ENCODE measurements at places on chromosomes 7 and 10. TPM values are rescaled to one million over a fixed set of nuclear protein-coding genes. Genes with fewer than 3 reads are reported as not detected.

DNA sequence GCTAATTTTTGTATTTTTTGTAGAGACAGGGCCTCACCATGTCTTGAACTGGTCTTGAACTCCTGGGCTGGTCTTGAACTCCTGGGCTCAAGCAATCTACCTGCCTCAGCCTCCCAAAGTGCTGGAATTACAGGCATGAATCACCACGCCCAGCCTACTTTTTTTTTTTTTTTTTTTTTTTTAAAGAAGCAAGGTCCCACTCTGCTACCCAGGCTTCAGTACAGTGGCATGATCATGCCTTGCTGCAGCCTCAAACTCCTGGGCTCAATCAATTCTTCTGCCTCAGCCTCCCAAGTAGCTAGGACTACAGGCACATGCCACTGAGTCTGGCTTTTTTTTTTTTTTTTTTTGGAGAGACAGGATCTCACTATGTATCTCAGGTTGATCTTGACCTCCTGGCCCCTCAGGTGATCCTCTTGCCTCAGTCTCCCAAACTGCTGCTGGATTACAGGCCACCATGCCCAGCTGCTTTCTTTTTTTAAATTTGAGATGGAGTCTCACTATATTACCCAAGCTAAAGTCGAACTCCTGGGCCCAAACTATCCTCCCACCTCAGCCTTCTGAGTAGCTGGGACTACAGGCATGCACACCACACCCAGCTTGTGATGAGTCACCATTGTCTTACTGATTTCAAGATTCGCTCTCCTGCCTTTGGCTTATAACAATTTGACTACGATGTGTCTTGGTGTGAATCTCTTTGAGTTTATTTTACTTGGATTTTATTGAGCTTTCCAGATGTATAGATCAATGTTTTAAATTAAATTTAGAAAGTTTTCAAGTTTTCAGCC is 9.0 kb downstream of the RPEL1 start:
- no peak for DNase-seq

DNA sequence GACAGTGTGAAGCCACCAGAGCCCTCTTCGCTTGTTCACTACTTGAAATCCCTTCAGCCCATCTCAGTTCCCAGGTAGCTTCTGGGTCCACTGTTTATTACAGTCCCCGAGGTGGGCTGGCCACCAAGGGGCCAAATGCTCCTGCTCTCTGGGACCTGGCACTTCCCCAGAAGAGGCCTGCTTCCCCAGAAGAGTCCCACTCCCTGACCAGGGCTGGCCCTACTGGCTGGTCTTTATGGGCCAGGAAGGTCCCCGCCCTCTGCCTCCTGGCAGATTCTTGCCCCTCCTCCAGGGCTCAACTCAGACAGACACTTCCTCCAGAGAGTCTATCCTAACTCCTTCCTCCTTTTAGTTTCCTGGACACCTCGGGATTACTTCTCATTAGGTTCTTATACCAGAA is 70.7 kb upstream of the LRRC18 start:
- no peak for DNase-seq

DNA sequence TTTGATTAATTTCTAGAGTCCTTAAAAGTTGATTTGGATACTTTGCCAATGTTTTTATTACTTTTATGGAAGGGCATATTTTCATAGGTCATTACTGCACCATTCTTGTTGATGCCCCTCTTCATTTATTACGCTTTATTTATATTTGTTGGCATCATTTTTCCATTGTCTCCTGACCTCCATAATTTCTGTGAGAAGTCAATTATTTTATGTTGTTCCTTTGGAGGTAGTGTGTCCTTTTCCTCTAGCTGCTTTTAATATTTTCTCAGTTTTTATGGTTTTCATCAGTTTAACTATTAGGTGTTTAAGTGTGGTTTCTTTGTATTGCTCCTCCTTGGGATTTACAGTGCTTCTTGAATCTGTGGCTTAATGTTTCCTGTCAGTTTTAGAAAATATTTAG is 134.9 kb downstream of the SAMD9 start:
- no peak for DNase-seq

DNA sequence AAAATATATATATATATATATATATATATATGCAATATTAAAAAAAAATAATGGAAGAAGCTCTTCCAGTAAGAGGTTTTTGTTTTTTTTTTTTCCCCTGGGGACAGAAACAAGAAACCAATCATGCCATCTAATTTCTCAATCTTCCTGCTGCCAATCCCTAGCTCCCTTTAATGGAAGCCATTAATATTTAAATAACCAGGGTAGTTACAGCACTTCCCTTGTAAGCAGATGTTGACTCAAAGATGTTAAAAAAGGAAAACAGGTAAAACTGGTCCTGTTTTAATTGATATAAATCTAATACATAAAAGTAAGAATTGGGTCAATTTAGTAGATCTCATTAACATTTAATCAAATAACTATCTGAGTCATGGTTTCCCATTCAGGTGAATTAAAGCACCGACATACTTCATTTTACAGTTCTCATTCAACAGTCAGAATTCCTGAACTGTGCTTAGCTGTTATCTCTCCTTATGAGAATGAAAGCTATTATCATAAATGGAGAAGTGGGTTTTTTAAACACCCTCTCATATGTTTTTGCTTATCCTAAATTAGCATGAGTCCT is 22.6 kb downstream of the CPVL start:
- no peak for DNase-seq

DNA sequence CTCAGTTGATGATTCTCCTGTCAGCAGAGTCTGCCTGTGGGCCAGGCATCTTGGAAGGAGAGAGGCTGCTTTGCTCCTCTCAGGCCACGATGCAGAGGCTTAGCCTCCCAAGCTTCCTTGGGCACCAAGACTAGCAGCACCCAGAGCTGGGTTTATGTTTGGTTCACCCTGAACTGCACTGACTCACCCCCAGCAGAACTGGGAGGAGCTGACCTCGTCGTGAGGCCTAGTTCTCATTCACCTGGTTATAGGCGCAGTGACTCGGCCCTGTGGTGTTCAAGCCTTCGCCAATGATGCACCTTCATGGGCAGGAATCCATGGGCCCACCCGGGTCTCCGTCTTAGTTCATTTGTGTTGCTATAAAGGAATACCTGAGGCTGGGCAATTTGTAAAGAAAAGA is 122.0 kb upstream of the ZNF438 start:
- DNase-seq: no peak

GRCh38 chr10:133237588-133238465 is at the start of gene VENTX:
TSS of gene VENTX (plus strand) at chr10:133237855. CDS start at chr10:133237915, 60 bp downstream.
- no peak for DNase-seq

DNA sequence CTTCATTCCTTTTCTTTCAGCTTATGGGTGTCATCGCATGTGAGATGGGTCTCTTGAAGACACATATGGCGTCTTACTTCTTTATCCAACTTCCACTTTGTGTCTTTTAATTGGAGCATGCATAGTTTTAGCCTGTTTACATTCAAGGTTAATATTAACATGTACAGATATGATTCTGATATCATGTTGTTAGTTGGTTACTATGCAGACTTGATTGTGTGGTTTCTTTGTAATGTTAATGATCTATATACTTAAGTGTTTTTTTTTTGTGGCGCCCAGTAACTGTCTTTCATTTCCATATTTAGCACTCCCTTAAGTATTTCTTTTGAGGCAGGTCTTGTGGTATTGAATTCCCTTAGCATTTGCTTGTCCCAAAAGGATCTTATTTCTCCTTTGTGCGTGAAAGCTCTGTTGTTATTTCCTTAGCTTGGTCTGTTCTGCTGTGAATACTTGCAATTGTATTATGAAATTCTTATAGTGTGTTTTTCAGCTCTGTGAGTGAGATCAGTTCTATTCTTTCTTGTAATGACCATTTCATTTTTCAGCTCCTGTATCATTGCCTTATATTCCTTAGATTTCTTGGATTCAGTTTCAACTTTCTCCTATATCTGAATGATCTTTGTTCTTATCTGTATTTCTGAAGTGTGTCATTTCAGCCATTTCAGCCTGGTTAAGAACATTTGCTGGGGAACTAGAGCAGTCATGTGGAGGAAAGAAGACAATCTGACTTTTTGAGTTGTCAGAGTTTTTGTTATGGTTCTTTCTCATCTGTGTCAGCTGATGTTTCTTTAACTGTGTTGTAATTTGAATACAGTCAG is 88.4 kb downstream of the ABCA13 start:
- DNase-seq: no peak

DNA sequence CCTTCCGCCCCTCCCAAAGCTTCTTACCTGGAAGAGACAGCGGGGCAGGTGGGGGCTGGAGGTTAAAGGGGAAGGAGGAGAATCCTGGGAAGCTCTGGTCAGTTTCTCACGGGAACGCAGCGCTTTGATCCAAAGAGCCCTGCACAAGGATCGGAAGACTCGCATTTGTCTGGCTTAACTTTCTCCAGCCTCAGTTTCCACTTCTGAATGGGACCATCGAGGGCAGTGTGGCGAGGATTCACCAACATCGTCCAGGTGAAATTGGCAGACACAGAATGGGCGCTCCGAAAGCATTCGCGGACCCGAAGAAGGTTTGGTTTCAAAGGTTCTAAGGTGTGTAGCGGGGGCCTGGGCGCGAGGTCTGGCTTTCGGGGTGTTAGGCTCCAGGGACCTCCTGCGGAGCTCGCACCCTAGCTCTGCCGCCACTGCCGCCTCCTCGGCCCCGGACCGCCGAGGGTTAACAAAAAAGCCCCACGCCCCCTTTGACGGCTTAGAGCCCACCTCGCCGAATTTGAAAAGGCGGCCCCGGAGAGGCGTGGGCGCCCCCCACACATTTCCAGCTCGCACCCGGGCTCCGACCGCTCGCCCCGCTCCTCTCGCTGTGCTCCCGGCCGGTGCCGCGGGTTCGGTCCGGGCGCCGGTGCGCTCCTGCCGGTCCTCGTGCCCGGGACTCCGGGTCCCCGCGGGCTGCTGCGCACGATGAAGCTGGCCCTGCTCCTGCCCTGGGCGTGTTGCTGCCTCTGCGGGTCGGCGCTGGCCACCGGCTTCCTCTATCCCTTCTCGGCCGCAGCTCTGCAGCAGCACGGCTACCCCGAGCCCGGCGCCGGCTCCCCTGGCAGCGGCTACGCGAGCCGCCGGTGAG is at the start of gene COL26A1:
TSS of gene COL26A1 (plus strand) at position 542 of the 862 bp plus-strand sequence. CDS start at position 700, 158 bp downstream.
- peak; percentile 25 for DNase-seq

- no peak for DNase-seq
Observed at GRCh38 chr7:120981888-120982615, 6.5 kb upstream of the CPED1 start.

DNA sequence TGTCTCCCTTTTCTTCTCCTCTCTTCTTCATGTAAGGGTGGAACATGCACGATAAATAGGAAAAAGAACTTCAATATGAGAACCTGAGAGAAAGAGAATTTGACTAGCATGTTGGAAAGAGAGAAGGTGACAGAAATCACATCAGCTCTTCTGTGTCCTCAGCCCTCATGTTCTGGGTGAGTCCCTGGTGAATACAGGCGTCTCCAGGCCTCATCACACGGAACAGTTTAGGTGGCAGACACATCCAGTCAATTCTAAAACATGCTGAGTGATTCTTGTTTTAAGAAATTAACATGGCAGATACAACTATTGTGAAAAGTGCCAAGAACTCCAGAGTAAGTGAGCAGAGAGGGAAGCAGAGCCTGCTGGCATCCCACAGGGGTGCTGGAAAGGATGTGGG is 96.1 kb downstream of the FAM107B start:
- no peak for DNase-seq

- no peak for DNase-seq
Observed at GRCh38 chr7:105122619-105123018, 108.6 kb downstream of the KMT2E start.

- DNase-seq: no peak
Observed at GRCh38 chr10:44968500-44969400, 9.1 kb downstream of the RASSF4 start.

- no peak for DNase-seq
Observed at GRCh38 chr7:64300641-64301405, 12.9 kb upstream of the ZNF736 start.

- DNase-seq: peak; percentile 84
Observed at GRCh38 chr10:114577133-114577532, 80.9 kb downstream of the ABLIM1 start.

DNA sequence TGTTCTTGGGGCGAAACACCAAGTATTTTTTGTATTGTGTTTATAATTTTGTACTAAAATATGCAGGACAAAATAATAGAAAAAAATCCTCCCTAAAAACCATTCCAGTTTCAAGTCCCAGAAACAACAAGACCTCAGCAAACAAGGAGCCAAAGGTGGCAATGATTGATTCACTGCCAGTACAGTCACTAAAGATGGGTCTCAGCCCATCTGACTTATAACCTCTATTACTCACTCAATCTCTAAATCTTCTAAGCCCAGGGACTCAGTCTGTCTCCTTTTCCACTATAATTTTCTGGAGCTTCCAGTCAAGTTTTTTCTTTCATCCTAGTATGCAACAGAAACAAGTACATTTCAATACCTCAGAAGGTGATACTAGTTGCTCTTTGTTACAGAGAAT is 33.3 kb downstream of the SNX13 start:
- DNase-seq: no peak

DNA sequence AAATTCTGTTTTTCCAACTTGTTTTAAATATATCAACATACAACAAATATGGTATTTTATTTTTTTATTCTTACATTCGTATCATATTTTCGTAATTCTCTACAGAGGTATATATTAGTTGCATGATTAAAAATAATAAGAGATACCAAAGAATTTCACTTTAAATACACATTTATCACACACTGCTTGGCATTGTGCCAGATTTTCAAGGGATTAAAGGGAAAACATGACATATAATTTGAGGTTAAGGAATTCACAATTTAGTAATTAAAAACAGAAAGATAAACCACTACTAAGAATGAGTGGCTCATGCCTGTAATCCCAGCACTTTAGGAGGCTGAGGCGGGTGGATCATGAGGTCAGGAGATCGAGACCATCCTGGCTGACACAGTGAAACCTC is 484.7 kb upstream of the SORCS1 start:
- DNase-seq: no peak

- peak; percentile 68 for DNase-seq
Observed at GRCh38 chr7:22717760-22718159, 9.2 kb upstream of the IL6 start.

The FXYD4 gene
- total RNA-seq: not detected

The LIPJ gene
- not detected for total RNA-seq

The FMC1 gene
- 6.3 TPM for total RNA-seq

The NCAPG2 gene
- 12.4 TPM for total RNA-seq

The MMP21 gene
- 0.34 TPM for total RNA-seq

The RBAK gene
- 10.1 TPM for total RNA-seq

Measured in dermis blood vessel endothelial cell (primary cell).